ENCODE measurements at places on chromosomes 7 and 10.

DNA sequence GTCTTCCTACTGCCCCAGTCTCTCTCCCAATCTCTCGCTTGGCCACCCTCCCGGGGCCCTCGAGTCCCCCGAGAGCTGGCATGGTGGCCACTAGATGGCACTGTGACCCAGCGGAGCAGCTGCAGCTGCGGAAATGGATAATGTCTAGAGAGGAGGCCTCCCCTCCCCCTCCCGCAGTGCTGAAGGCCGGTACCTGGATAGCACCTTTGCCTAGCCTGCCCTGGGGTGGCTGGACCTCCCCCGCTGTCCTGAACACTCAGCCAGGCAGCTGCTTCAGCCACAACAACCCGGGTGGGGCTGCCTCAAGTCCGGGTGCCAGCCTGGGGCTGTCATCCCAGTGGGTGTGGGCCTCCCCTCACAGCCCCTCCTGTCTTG lies 65.2 kb downstream of the GOLGA7B start:
- peak; percentile 69 for DNase-seq

DNA sequence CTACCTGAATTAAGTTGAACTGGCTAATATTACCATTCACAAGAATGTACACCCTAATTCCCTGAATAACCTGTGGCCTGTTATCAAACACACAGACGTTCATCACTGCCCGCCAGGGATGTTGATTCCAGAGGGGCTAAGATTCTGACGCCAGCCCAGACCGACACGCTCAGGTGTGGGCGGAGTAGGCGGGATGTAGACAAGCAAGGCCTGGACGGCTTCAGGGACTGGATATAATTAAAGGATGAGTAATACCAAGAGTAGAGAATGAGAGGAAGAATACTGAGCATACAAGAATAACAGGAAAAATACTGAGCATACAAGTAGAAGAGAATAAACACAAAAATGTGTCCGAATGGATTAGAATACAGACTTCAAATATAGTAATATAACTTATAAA lies 29.0 kb downstream of the CUBN start:
- no peak for DNase-seq

DNA sequence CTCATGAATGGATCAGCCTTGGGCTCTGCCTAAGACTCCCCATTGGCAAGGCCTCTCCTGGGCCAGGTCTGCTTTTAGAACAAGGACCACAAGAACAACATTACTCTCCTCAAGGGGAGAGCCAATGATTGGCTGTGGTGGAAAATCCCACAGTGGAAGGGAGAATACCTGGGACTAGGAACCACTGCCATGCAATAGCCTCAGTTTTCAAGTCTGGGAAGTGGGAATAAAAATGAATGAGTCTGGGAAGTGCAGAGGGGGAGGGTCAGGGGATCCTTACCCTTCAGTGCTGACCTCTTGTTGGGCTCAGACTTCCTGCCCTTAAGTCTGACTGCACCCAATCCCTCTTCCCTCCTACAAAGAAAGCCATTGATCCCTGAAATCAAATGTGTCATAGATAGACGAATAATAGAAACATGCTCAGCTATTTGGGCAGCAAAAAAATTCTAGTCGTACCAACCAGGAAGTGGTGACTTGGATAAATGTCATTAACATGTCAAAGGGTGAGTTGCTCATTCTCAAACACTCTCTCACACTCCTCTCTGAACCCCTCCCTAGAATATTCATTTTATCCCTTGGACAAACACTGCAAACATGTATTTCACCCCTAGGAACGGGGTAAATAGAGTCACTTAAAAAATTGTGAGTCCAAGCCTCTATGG lies 123.6 kb downstream of the SH3PXD2A start:
- no peak for DNase-seq

GRCh38 chr10:71864911-71865361 lies 13.9 kb upstream of the PSAP start:
- no peak for DNase-seq

GRCh38 chr7:1925349-1925748 lies 255.3 kb downstream of the ELFN1 start:
- no peak for DNase-seq

GRCh38 chr7:68041554-68041953 lies 1044.9 kb downstream of the TYW1 start:
- no peak for DNase-seq
